ENCODE measurements at places on chromosomes 1 and 21.

DNA sequence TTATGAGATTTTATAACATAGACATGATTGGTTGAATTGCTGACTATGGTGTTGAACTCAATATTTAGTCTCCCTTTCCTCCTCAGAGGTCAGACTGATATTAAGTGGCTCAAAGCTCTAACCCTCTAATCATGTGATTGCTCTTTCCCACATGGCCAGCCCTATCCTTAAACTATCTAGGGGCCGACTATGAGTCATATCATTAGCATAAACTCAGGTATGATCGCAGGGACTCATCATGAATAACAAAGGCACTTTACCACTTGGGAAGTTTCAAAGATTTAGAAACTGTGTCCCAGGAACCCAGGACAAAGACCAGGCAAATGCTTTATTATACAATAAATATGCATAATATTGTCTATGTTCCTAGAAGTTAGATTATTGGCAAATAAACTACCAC lies 894.6 kb upstream of the NEGR1 start:
- no peak for DNase-seq

DNA sequence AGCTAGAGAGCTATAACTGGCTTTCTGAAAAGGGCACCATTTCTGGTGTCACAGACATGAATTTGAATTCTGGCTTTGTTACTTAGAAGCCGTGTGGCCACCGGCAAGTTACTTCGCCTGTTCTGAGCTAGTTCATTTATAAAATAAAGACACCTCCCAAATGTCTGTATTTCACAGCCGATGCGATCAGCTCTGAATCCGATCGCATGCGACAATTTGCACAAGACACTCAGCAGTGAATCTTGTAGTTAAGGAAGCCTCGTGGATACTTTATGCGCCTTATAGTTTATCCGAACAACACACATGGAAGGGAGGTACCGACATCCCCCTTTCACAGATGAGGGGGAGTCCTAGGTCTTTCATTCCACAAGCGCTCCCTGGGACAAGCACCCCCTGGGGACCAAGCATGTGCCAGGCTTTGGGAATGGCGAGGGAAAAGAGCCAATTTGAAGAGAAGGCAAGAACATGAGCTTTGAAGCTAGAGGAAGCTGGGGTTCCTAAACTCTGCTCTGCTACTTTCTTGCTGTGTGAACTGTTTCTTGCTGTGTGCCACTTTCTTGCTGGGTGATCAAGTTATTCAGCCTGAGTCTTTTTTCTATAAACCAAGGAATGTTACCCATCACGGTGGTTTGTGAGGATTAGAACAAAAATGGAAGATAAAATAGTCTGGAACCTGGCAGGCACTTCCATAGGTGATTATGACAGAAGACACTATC lies 3.9 kb downstream of the ID3 start:
- DNase-seq, result no peak

DNA sequence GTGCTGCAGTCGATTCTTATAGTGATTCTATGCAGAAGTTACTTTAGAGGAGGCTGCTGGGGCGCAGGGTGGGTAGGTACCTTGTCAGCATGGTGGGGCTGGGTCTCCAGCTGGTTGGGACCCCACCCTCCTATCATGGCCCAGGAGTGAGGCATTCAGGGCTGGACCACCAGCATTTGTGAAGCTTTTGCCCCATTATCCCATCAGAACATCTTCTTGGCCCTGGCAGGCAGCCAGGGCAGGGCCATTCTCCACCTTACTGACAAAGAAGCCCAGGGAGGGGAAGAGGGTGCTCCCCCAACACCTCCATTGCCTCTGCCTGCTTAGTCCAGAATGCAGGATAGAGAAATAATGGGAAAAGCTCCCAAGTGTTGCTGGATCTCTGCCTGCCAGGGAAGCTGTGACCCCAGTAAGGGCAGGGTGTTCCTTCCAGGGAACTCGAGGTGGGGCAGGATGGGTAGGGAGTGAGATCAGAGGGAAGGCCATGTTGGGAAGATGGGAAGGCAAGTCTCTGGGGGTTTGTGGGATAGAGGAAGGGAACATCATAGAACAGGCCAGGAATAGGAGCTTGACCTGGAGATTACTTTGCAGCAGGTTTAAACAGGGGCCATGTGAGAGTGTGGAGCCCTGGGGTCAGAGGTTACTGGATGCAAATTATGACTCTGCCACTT lies 16.2 kb upstream of the SLC2A1 start:
- DNase-seq, result no peak

DNA sequence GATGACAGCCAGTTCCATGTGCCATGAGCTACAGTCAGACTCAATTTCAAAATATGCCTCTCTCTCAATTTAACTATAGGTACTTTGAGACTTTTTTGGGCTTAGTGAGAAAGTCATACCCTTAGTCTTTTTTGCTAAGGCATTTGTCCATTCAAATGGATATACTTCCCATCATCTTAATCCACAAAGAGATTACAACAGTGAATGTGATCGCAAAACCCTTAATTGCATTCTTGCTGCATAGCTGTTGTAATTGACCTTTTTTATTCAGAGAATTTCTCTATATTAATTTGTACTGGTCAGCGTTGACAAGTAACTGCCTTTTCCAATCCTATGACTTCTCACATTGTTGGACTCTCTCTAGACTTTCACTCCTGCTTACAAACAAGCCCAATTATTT lies 38.6 kb upstream of the RGS18 start:
- DNase-seq, result no peak

DNA sequence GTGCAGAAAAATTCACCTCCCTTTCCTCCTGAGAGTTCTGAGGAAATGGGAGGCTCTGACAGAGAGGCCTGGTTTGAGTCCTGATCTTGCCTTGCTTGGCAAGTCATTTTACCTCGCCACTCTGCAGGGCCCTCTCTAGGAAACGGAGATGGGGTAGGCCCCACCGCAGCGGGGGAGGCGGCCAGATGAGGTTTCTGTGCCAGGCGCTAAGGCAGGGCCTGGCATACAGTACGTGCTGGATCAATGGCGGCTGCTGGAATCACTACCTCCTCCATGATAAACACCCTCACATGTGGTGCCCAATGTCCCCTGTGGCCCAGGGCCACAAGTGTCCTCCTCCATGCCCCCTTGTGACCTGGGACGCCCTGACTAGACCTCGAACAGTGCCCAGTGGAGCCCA lies 499 bp upstream of the PLEKHG5 start:
- DNase-seq, result no peak
